ENCODE measurements at places on chromosomes 5 and 9. TPM values are rescaled to one million over a fixed set of nuclear protein-coding genes. Genes with fewer than 3 reads are reported as not detected.
A peak's percentile ranks its signal among the peaks of the same experiment; 100 is the strongest.

DNA sequence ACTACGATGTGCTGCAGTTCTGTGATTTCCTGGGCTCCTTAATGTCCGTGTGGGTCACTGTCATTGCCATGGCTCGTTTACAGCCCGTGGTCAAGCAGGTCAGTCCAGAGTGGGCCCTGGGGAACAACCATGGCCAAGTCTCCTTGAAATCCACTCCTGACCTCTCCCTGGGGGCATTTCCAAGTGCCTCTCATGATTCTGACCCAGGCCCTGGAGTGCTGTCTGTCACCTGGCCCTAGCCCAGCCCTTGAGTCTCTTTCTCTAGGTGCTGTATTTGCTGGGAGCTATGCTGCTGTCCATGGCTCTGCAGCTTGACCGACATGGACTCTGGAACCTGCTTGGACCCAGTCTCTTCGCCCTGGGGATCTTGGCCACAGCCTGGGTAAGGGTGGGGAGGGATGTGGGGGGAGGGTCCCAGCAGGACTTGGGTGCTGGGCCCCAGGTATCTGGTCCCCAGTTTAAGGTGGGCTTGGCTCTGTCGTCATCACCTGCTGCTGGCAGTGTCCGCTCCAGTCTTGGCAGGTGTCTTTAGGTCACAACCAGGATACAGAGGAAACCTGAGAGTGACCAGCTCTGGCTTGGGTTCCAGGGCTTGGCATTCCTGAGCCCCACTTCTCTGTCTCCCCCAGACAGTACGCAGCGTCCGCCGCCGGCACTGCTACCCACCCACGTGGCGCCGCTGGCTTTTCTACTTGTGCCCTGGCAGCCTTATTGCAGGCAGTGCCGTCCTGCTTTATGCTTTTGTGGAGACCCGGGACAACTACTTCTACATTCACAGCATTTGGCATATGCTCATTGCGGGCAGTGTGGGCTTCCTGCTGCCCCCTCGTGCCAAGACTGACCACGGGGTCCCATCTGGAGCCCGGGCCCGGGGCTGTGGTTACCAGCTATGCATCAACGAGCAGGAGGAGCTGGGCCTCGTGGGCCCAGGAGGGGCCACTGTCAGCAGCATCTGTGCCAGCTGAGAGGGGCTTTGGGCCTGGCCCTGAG lies 17.0 kb downstream of the OR13J1 start:
- no peak overlapping the region for H3K27ac ChIP-seq
- H3K4me1 ChIP-seq, result no peaks in the 10 kb centered on the region
- H3K36me3 ChIP-seq, result no peaks in the 10 kb centered on the region
- DNase-seq, result no peak

- H3K27ac ChIP-seq, result peak overlapping the region; percentile 67
- H3K36me3 ChIP-seq, result no peaks in the 10 kb centered on the region
- DNase-seq, result no peak
- H3K27me3 ChIP-seq, result no peaks in the 10 kb centered on the region
- H3K4me1 ChIP-seq, result peaks cover 36% of the 10 kb centered on the region
These were observed 7.2 kb downstream of the C1QTNF2 start for GRCh38 chr5:160363211-160363610.

Gene SLCO6A1
- not detected for total RNA-seq

Gene RFX3
- 0.91 TPM for total RNA-seq

- no peak overlapping the region for H3K27ac ChIP-seq
- no peak overlapping the region for H3K4me3 ChIP-seq
- no peaks in the 10 kb centered on the region for H3K27me3 ChIP-seq
- peaks cover 35% of the 10 kb centered on the region for H3K36me3 ChIP-seq
- H3K4me1 ChIP-seq, result peaks cover 58% of the 10 kb centered on the region
These were observed 3.7 kb downstream of the B4GALT7 start for GRCh38 chr5:177603631-177604030.

GRCh38 chr9:118522093-118523028 lies 818.2 kb downstream of the TLR4 start:
- H3K4me1 ChIP-seq, result no peaks in the 10 kb centered on the region

GRCh38 chr5:157265714-157266285 lies at the start of gene CYFIP2:
Gene CYFIP2, plus strand, starts transcription at chr5:157266123. Its CDS starts 19,239 bp downstream, at chr5:157285362.
- H3K4me1 ChIP-seq, result peaks cover 7% of the 10 kb centered on the region
- no peaks in the 10 kb centered on the region for H3K27me3 ChIP-seq
- peak within 1 kb of the TSS; percentile 77 for H3K27ac ChIP-seq
- H3K36me3 ChIP-seq, result no peaks in the 10 kb centered on the region

- DNase-seq, result no peak
- no peak overlapping the region for H3K27ac ChIP-seq
- peaks cover 15% of the 10 kb centered on the region for H3K4me1 ChIP-seq
- no peaks in the 10 kb centered on the region for H3K36me3 ChIP-seq
- H3K4me3 ChIP-seq, result no peak overlapping the region
These were observed 81.9 kb upstream of the CTSL start for GRCh38 chr9:87643778-87644570.

GRCh38 chr5:55899344-55899743 lies 48.2 kb downstream of the IL31RA start:
- H3K27me3 ChIP-seq, result no peaks in the 10 kb centered on the region
- H3K4me1 ChIP-seq, result peaks cover 25% of the 10 kb centered on the region
- no peak overlapping the region for H3K4me3 ChIP-seq
- no peak overlapping the region for H3K27ac ChIP-seq
- H3K36me3 ChIP-seq, result no peaks in the 10 kb centered on the region

All from esophagus squamous epithelium (tissue), 5 donors.